Endothelial cell (in vitro differentiated cells): ENCODE measurements at places on chromosomes 5 and 9.

GRCh38 chr5:135747824-135748223 lies 86.6 kb upstream of the SLC25A48 start:
- DNase-seq: no peak

DNA sequence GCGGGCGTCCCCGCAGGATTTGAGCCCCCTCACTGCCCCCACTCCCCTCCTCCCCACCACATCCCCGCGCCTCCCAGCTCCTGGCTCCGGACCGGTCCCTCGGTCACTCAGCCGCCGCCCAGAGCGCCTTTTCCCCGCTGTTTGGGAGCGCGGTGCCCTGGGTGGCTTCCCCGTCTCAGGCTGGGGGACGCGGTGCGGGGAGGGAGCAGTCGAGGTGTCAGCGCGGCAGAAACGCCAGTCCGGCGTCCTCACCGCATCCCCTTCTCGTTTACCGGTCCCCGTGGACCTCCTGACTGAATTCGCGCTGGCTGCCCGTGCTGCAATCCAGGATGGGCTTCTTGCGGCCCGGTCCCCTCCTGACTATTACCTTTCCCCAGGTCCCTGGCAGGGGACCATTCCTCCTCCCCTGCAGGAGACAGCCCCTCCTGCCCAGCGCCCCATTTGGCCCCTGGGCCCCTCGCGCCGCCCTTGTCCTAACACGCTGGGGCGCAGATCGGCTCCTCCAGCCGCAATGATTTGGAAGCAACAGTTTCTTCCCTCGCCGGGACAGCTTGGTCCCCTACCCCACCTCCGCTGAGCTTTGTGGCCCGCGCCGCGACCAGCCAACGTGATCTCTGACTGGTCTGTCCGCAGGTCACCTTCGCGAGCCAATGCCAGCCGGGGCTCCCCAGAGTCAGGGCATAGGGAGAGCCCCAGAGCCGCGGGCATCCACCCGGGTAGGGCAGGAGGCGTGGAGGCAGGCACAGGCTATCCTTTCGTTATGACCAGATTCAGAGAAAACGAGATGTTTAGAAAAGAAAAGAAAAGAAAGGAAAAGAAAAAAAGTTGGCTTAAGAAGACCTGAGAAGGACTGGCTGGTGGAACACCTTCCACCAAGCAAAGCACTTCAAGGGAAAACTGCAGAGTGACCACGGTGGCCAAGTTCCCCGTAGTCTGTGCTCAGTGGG lies 1.2 kb downstream of the ANKRD33B start:
- peak; percentile 27 for DNase-seq

- no peak for DNase-seq
Measured at GRCh38 chr5:28648108-28648507, 1609.7 kb upstream of the CDH9 start.

DNA sequence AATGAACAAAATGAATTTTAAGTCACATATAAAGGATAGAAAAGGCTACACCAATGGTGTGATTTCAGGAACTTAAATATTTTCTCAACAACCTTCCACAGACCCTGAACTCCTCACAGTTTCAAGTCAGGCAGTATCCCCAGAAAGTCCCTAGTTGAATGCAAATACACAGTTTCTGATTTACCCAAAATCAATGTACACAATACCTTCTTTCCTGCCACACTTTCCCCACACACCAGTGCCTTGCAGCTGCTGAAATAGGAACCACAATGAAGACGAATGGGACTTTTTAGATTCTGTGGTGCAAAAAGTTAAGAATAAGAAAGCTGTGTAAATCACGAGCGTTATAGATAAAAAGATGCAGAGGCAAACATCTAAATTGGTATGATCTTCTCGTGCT lies 552.4 kb upstream of the MEF2C start:
- DNase-seq: no peak

- no peak for DNase-seq
Measured at GRCh38 chr9:17719053-17719452, 140.2 kb downstream of the SH3GL2 start.

GRCh38 chr9:105050296-105050695 lies 122.3 kb upstream of the ABCA1 start:
- DNase-seq: no peak

- DNase-seq: no peak
Measured at GRCh38 chr9:90124961-90125360, 517.7 kb downstream of the DIRAS2 start.

DNA sequence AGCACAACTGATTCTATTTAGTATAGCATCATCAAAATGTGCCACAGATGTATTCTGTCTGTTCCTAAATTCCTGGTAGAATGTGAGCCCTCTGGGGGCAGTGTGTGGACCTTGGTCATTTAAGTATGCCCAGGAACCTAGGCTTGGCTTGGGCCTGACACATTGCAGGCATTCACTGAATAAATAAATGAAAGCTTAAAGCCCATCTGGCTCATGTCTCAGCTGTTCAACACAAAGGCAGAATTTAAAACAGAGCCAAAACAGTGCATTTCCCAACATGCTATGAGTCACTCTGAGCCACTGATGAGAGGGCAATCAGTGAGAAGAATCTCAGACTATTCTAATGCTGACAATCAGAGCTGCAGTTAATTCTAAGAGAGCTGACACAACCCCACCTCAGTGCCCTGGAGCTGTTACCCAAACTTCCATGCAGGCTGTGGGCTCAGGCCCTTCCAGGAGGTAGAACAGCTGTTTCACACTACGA lies 8.1 kb downstream of the FAM193B start:
- DNase-seq: no peak

DNA sequence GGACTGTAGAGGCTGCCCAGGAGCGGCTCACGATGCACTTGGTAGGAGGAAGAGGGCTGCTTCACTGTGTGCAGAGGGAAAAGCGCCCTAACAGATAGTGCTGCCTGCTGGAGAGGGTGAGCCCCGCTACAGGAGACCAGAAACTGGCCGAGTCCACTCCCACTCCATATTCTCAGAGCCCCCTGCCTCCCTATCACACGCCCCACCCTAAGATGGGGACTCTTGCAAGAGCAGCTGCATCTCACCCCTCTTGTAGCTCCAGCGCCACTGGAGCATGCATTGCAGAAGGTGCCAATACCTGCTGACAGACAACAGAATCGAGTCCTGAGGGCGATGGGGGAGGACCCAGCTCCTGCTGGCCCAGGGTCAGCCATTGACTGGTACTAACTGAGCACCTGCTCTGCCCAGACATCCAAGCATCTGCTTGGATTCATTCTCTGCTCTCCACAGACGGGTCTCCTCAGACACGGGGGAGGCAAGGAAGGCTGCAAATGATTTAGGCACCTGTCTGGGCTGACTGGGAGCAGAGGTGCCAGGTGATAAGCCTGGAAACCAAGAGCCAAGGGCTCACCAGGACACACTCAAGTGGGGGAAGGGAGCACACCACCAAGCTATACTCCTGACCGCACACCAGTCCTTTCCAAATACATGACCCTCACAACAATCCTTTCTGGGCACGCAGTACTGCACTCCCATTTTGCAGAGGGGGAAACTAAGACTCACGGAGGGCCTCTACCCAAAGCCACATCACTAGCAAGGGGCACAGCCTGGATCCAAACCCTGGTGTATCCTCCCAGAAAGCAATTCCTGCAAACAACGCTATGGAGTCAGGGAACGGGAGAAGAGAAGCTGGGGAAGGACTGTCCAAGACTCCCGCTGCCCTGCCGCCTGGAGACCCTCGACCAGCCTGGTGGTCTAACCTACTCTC lies 1.6 kb downstream of the BICD2 start:
- no peak for DNase-seq

- peak; percentile 41 for DNase-seq
Measured at GRCh38 chr5:150272531-150272930, 17.0 kb downstream of the CAMK2A start.

- no peak for DNase-seq
Measured at GRCh38 chr5:97165726-97166125, 17.3 kb downstream of the RIOK2 start.

DNA sequence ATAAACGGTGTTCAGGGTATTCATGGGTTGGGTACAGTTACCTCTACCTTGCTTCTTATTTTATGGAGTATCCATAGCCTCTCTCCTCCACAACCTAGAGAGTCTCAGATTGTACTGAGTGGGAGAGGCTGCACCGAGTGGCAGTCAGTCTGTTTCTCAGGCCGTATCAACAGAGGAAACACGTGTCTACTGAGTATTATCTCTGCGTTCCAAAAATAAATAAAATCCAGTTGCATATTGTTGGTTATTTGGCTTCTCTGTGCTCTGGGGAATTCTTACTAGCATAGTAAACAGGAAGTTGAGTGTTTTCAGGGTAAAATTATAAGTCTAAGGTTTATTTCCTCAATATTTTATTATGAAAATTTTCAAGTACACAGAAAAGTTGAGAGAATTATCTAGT lies 231.0 kb downstream of the ARHGEF28 start:
- DNase-seq: no peak

GRCh38 chr5:92567831-92568450 lies 1013.1 kb downstream of the NR2F1-AS1 start:
- DNase-seq: no peak

DNA sequence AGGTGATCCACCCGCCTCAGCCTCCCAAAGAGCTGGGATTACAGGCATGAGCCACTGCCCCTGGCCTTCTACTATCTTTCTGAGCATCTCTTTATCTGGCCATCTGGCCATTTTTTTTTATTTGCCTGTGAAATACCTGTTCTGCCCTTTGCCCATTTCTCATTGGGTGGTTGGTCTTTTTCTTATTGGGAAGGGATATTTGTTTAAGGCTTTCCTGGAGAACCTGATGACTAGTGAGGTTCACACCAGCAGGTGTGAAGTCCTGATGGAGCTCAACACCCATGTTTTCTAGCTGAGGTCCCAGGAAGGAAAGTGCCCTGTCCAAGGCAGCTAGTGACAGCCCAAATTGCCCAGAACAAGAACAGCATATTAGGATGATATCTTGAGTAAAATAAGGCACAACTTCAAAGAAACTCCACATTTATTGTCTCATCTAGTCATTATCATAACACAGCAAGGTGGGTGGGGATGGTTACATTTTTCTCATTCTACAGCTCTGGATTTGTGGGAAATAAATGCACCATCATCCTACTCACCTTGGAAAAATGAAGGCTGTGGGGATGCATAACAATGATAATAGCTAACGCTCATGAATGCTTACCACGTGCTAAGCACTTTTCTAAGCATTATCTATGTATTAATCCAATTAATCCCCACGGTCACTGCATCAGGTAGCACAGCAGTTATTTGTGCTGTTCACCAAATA lies 20.3 kb downstream of the SLC36A3 start:
- no peak for DNase-seq

DNA sequence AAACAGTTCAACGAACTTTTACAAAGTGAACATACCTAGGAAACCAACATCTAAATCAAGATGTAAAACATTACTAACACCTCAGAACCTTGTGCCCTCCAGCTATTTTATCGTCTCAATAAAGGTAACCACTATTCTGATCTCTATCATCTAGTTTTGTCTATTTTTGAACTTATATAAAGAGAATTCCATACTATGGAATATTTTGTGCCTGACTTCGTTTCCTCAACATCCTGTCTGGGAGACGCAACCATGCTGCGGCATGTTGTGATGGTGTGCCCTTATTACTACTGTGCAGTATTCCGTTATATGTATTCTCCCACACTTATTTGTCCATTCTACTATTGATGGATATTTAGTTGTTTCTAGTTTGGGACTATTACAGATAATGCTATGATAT lies 99.2 kb downstream of the NR6A1 start:
- no peak for DNase-seq

DNA sequence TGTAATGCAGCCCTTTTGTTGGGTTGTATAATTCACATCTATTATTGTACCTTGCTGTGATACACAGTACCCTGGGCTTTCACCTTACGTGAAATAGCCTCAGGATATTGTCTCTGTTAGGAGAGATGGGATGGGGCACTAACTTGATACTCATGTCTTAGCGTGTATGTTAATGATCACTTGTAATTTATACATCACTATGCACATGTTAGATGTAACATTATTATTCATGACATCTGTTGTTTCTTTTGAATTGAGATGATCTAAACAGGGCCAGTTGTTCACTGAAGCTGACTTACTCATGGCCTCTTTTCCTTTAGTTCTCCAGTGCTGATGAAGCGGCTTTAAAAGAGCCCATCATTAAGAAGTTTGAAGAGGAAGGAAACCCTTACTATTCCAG lies 65.2 kb downstream of the MCCC2 start:
- DNase-seq: no peak

- DNase-seq: no peak
Measured at GRCh38 chr5:37370550-37370863, 399 bp downstream of the NUP155 start.

DNA sequence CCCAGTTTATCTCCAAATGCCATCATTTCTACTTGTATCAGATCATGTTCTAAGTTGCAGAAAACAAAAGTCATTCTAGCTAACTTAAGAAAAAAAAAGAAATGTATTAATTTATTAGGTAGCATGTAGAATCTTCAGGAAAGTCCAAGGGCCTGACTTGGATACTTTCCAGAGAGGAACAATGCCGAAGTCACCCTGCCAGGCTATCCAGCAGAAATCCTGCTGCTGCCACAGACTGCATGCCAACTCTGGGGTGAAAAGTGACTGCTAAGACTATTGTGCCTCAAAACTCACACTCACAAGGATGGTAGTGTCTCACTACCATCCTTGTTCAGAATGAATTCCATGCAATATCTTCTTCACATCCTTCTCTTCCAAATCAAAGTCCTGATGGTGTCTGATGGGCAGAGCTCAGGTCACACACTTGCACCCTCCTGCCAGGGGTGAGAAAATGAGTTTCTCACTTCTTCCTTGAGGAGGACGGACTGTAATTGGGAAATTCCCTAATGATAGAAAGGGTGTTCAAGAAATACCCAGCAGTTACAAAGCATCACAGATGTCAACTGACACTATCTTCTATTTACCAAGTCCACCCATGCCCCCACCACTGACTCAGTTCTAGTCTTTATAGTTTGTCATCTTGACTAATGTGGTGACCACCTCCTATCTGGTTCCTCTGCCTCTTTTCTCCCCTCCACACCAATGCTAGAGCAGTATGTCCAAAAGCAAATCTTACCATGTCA lies 279.4 kb downstream of the CWC27 start:
- DNase-seq: no peak

DNA sequence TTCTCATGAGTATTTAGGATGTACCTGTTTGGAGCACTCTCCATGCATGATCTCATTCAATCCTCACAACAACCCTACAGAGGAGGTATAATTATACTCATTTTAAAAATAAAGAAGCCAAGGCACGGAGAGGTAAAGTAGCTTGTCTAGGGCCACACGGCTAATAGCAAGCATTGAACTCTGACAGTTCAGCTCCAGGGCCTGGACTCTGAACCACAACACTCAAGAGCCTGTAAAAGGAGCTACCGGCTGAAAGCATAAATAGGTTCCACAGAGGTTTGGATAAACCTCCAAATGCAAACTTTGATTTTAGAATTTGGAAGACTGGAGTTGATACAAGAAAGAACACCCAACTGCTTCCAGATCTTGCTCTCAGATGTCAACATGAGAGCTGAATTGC lies 41.2 kb downstream of the ARHGEF37 start:
- no peak for DNase-seq

DNA sequence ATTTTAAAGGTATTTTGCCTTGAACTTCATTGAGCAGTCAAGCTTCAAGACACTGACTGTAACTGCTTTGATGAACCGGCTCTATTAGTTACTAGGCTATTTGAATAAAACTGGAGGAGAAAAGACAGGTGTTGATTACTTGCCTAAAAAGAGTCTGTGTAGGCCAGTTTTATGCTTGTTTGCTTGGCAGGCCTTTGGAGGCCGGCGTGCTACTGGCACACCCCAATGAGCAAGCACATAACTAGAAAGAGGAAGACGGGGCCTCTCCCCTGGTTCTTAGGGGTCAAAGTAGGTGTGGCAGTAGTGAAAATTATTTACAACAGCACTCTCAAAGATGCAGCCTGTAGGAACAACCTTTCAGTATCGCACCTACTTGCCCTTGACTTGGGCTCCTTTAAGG lies 2.1 kb upstream of the ZFR start:
- no peak for DNase-seq

GRCh38 chr5:59621477-59621876 lies 272.0 kb downstream of the PDE4D start:
- no peak for DNase-seq
